ENCODE measurements at places on chromosomes 11 and 22.

GRCh38 chr11:70313945-70314344 lies 43.5 kb downstream of the PPFIA1 start:
- no peak for DNase-seq

DNA sequence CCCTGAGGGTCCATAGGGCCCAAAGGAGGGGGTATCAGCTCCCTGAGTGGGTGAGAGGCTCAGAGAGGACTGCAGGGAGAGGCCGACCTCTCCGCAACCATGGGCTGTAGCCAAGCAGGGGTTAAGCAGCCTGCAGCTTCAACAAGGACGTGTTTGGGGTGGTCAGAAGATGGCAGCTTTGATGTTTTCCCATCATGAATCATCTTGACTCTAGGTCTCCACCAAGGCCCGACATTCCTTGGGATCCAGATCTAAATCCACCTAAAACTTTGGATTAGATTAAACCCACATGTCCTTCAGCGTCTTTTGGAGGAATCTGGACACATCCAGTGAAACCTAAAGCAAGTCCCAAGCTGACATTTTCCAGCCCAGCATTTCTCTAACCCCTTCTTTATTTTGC lies 19.8 kb downstream of the FBLN1 start:
- DNase-seq = no peak

DNA sequence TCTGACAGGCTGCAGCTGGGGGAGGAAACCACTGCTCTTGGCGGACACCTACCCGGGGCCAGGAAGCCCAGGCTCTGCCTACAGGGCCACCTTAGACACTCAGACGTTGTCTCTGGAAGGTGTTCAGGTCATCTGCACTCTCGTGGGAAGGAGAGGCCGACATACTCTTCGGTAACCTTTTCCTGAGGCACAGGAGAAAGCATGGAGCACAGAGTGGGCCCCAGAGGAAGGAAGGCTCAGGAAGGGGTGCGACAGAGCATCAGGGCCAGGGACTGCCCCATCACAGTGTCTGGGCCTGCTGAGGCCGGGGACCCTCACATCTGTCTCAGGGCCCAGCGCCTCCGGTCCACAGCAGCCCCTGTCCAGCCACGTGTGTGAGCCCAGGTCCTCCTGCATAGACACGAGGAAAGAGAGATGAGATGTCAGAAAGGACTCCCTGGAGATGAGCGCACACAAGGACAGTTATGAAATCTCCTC lies 18.2 kb upstream of the TUB start:
- no peak for DNase-seq

- DNase-seq = no peak
Observed at GRCh38 chr11:78646564-78647185, 72.0 kb upstream of the NARS2 start.

- no peak for DNase-seq
Observed at GRCh38 chr11:32375826-32376225, 59.5 kb downstream of the WT1 start.

DNA sequence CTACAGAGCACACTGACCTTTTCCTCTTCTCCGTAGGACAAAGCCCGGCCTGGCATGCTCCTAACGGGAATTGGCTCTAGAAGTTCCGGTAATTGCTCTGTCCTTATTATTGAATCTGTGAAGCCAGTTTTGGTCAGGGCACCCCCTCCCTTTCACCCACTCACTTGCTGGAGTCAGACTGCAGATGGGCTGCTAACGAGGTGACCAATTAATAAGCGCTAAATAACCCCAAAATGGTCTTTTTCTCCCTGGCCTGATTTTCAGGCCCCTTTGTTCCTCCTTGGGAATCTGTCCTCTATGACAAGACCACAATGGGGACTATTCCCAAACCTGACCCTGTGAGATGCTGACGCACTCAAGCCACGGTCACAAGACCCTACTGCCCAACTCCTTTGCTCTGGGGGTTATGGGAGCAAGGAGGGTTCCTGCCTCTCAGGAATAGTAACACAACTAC lies 610.0 kb upstream of the CADM1 start:
- no peak for DNase-seq

DNA sequence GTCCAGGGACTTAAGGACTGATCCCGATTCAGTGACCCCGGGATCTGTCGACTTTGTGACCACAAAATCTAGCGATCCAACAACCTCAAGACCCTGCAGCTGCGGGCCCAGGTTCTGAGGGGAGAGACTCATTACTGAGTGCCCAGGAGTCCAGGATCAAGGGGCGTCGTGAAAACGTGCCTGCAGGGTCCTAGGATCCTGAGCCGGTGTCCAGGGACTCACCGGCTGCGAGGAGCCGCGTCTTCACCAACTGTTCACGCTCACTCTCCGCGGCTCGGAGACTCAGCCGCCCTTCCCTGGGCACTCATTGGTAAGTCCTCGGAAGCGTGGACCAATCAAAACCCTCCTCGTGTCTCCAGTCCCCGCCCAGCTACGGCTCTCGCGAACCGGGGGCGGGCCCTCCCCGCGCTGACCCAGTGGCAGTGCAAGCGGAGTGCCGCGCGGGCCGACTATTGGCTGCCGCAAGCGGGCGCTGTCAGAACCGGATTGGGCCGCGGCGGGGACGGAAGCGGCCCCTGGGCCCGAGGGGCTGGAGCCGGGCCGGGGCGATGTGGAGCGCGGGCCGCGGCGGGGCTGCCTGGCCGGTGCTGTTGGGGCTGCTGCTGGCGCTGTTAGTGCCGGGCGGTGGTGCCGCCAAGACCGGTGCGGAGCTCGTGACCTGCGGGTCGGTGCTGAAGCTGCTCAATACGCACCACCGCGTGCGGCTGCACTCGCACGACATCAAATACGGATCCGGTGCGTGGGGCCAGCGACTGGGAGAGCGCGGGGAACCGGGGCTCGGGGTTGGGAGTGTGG lies at the start of gene SDF2L1:
Gene SDF2L1 (plus strand): TSS at position 514 of the 795 bp plus-strand sequence. CDS start 35 bp downstream, at position 549.
- peak; percentile 93 for DNase-seq

DNA sequence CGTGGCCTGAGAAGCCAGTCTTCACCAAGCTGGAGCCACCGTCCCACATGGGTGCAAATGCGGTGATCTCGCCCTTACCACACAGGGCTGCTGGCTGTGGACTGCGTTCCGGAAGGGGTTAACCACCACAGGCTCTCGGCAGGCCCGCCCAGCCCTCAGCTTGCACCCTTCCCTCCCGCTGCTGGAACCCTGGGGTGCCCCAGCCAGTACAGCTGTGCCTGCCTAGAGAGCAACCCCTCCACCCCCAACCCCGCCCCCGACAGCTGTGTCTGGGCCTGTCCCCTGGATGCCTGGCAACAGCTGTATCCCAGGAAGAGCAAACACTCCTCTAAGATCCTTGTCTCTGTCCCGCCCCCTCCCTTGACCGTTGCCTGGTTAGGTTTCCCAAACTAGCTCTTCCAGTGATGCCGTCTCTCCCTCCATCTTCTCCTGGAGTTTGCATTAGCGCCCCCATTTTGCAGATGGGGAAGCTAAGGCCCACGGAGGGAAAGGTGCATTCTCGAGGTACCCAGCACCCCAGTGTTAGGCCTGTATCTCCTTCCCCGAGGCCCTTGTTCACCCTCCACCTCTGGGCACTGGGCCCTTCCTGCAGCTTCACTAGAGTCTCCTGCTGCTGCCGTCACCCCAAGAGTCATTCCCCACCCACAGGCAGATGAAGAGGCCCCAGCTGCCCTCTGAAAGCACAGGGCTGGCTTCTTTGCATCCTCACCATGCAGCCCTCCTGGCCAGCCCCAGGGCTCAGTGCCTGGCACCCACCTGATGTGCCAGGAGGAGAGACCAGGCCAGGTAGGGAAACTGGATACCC lies 12.6 kb upstream of the COX8A start:
- no peak for DNase-seq

DNA sequence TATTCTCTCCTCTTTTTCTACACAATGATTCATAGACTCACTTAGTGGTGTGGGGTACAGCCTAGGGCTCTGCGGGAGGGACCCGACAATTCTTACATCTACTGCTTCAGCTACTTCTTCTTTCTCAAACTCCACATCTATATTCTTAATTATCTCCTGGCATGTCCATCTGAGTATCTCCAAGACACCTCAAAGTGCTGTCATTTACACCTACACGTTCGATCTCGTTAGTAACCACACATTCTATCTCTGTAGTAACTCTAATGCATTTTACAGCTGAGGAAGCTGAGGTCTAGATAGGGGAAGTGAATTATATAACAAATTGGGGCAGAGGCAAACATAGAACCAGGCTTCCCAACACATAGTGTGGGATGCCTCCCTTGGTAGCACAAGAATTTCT lies 27.7 kb upstream of the RRM1 start:
- DNase-seq = no peak

GRCh38 chr11:116984186-116984585 lies 114.0 kb downstream of the SIK3 start:
- no peak for DNase-seq

- no peak for DNase-seq
Observed at GRCh38 chr22:27348634-27349033, 452.9 kb downstream of the MN1 start.

Data from activated CD8-positive, alpha-beta memory T cell treated with anti-CD3 and anti-CD28 coated beads for 48 hours (primary cell).